ENCODE measurements at places on chromosomes 12 and 14. TPM values are rescaled to one million over a fixed set of nuclear protein-coding genes. Genes with fewer than 3 reads are reported as not detected.

DNA sequence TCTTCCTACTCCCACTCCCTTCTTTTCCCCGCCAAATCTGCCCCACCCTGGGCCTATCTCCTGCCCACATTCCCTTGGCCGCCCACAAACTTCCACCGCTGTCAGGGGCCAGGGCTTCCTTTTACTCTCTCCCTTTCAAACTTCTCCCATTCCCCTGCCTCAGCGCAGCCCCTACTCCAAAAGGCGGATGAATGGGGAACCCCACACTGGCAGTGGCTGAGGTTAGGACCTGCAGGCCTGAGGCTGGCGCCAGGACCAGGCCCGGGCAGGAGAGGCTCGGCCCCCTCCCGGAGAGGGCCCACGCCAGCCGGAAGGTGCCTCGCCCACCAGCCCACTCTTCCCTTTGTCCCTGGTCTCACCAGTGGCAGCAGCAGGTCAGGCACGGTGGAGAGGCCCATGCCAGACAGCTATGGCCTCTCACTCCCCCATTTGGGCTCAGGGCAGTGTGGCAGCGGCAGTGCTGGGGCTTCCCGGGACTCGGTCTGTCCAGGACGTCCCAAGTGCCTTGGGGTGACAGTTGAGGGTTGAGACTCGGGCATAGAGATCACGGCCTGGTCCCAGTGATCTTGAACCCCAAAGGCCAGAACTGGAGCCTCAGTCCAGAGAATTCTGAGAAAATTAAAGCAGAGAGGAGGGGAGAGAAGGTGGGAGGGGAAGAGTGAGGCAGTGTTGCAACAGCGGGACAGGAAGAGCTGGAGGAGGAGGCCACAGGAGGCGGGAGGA, at the start of gene TNFRSF1A:
TNFRSF1A (minus strand) TSS at position 660 of the 723 bp plus-strand sequence; CDS start at position 398, 262 bp downstream.
- H3K4me1 ChIP-seq = peaks cover 37% of the 10 kb centered on the region
- peak; percentile 67 for DNase-seq
- no peaks in the 10 kb centered on the region for H3K27me3 ChIP-seq
- H3K27ac ChIP-seq = no peak within 1 kb of the TSS

- no peaks in the 10 kb centered on the region for H3K27me3 ChIP-seq
- DNase-seq = no peak
- H3K36me3 ChIP-seq = no peaks in the 10 kb centered on the region
These were observed 336.0 kb upstream of the SOX5 start for GRCh38 chr12:24285448-24285847.

- H3K27ac ChIP-seq = no peak overlapping the region
- H3K36me3 ChIP-seq = no peaks in the 10 kb centered on the region
- H3K4me3 ChIP-seq = no peak overlapping the region
These were observed 36.0 kb downstream of the TMBIM6 start for GRCh38 chr12:49777341-49777740.

DNA sequence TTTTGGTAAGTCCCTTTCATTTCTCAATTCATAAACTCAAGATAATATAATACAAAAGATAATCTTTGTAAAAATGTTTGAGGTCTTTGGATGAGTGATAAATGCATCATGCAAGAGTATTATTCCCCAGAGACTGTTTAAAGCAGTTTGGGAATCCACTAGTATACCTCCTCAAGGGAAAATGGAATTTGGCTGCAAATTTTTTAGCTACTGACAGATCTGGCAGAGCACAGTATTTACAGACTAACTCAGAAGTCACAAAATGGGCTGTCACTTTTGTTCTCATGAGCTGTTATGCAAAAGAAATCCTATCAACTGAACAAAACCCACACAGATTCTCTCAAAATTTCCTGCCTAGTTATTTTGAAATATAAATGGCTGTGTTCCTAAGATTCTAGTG, 9.9 kb downstream of the SPIC start:
- H3K36me3 ChIP-seq = no peaks in the 10 kb centered on the region
- no peak for DNase-seq
- no peak overlapping the region for H3K27ac ChIP-seq
- peaks cover 5% of the 10 kb centered on the region for H3K27me3 ChIP-seq
- H3K4me3 ChIP-seq = no peak overlapping the region

- peak overlapping the region; percentile 36 for H3K27ac ChIP-seq
- H3K4me1 ChIP-seq = peaks cover 25% of the 10 kb centered on the region
- H3K36me3 ChIP-seq = peaks cover 76% of the 10 kb centered on the region
- H3K27me3 ChIP-seq = no peaks in the 10 kb centered on the region
- peak; percentile 86 for DNase-seq
- H3K4me3 ChIP-seq = no peak overlapping the region
These were observed 42.0 kb upstream of the GPR68 start for GRCh38 chr14:91286530-91286937.

DNA sequence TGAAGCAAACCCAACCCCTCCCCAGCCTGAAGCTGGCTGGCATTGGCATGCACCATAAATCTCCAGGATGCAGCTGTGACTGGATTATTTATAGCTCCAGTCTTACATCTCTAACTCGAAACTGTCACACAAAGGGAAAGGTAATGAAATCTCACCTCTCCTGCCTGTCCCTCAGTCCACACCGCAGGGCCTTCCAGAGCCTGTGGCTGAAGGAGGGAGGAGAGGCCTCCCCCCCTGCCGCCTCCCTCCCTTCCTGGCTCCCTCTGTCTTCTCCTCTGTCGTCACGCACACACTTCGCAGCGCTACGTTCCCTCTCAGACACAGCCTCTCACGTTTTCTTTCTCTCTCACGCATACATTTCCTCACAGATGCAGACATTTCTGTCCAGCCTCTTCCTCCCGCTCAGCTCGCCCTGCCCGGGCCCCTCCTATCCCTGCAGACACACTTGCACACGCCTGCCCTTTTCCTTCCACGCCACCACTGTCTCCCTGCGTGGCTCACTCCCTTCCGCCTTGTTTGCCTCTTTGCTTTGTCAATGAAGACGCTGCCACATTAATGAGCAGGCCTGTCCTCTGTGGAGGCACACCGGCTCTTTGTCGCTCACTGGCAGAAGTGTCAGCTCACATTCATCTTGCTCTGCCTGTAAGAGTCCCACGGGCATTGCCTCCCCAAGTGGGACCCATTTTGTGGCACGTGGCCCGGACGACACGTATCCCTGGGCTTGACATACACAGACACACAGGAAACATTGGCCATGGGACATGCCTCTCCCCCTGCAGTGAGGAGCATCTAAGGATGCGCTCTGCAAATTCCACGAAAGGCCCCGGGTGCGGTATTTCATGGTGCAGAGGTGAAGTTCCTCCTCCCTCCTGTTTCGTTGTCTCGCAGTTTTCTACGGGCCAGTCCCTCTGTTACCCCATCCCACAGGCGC, 27.9 kb downstream of the IRF2BPL start:
- no peaks in the 10 kb centered on the region for H3K36me3 ChIP-seq
- H3K4me3 ChIP-seq = no peak overlapping the region
- H3K4me1 ChIP-seq = peaks cover 2% of the 10 kb centered on the region
- H3K27me3 ChIP-seq = peaks cover 5% of the 10 kb centered on the region

DNA sequence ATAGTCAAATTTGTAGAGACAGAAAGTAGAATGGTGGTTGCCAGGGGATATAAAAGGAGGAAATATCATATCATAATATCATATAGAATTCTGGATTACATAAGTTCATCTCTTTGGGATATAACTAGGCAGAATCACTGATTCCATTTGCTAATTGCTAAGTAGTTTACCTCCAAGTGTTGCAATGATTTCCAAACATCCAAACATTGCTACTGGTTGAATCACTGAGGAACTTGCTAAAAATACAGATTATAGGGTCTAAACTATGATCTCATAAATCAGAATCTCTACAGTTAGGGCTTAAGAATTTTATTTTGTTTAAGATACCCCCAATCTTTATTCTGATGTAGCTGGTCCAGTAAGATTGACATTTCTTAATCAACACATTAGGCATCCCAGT, 16.1 kb upstream of the TAS2R42 start:
- no peak overlapping the region for H3K27ac ChIP-seq
- H3K4me1 ChIP-seq = no peaks in the 10 kb centered on the region
- H3K4me3 ChIP-seq = no peak overlapping the region
- H3K36me3 ChIP-seq = no peaks in the 10 kb centered on the region

DNA sequence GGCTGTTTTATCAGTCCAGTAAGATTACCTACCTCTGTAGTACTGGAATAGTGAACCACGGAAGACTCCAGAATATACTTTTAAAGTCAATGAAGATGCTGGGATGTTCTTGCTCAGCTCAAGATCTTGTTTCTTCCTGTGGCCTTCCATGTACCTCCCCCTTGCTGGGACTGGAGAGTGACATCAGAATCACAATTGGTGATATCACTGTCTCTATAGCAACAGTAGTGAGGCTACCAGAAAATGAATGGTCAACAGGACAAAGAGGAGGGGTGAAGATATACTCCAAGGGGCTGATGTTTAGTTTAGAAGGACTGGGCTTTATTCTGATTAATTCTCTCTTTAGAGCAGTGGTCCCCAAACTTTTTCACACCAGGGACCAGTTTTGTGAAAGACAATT, 3.8 kb downstream of the AKAP3 start:
- no peak overlapping the region for H3K27ac ChIP-seq
- H3K27me3 ChIP-seq = peaks cover 9% of the 10 kb centered on the region
- H3K4me3 ChIP-seq = no peak overlapping the region
- peaks cover 19% of the 10 kb centered on the region for H3K4me1 ChIP-seq

GRCh38 chr14:72801836-72802587, 91.9 kb downstream of the DPF3 start:
- H3K27ac ChIP-seq = no peak overlapping the region
- no peaks in the 10 kb centered on the region for H3K27me3 ChIP-seq
- H3K4me3 ChIP-seq = no peak overlapping the region
- H3K4me1 ChIP-seq = peaks cover 11% of the 10 kb centered on the region
- DNase-seq = no peak

GRCh38 chr14:61559641-61560201, 135.6 kb upstream of the HIF1A start:
- peaks cover 12% of the 10 kb centered on the region for H3K36me3 ChIP-seq
- DNase-seq = no peak
- H3K27ac ChIP-seq = no peak overlapping the region
- H3K4me3 ChIP-seq = no peak overlapping the region
- H3K4me1 ChIP-seq = peaks cover 46% of the 10 kb centered on the region
- H3K27me3 ChIP-seq = no peaks in the 10 kb centered on the region

GRCh38 chr12:42468341-42468821, 121.2 kb downstream of the PRICKLE1 start:
- H3K4me1 ChIP-seq = peaks cover 20% of the 10 kb centered on the region
- H3K27me3 ChIP-seq = peaks cover 25% of the 10 kb centered on the region
- H3K4me3 ChIP-seq = peak overlapping the region; percentile 67

DNA sequence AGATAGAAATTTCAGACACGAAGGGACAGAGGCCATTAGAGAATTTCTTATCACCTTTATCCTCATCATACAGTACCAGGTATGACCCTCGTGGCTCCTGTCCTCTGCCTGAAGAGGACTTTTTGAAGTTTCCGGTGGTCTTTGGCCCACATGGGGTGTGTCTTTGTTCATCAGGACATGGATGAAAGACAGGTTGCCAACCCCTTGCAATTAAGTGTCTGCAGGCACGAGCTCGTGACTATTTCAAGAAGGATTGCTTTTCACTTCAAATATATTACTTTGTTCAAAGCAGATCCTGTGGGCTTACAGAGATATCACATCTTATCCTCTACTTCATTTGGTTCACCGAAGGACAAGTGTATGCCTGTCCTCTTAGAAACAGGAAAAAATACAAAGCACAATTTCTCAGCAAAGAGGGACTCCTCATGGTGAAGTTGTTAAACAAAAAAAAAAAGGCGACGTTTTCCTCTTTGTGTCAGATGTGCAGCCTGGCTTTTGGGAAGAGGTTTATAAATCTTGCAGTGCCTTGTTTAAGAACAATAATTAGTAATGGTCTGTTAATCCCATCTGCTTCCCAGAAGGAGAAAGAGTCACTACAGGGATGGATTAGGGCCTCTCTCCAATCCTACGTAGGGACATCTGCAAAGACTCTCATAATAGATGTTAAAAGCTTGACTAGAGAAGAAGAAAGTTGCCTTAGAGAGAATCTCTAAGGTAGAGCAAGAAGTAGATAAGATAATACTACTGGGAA, 13.5 kb upstream of the FAM234B start:
- H3K27ac ChIP-seq = no peak overlapping the region
- H3K36me3 ChIP-seq = no peaks in the 10 kb centered on the region
- H3K4me3 ChIP-seq = no peak overlapping the region
- H3K27me3 ChIP-seq = peaks cover 27% of the 10 kb centered on the region
- no peak for DNase-seq

GRCh38 chr12:95739561-95740313, 50.8 kb downstream of the NTN4 start:
- H3K4me3 ChIP-seq = no peak overlapping the region
- H3K27me3 ChIP-seq = peaks cover 14% of the 10 kb centered on the region
- H3K4me1 ChIP-seq = no peaks in the 10 kb centered on the region
- no peaks in the 10 kb centered on the region for H3K36me3 ChIP-seq
- DNase-seq = no peak

DNA sequence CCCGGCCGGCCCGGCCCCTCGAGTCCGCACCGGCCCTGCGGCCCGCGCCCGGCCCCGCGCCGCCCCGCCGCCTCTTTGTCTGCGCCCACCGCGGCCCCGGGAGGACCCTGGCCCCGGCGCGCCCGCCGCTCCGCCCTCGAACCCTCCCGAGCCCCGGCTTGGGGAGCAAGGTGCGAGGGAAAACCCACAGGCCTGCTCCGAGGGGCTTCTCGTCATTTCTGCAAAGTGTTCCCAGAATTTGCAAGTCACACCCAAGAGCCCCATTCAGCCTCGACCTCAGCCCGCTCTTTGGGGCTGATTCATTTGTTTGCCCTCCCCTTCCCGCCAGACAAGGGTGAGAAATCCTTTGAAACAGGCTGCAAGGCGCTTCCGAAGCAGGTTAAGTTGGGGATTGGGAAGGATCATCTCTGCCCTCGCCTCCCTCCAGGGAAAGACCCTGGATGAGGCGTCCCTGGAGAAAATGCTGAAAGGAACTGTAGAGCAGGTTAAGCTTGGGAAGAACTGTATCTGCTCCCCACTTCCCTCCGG, 325 bp upstream of the CLIP1 start:
- peaks cover 2% of the 10 kb centered on the region for H3K36me3 ChIP-seq
- peak overlapping the region; percentile 80 for H3K4me3 ChIP-seq
- H3K27me3 ChIP-seq = no peaks in the 10 kb centered on the region
- H3K4me1 ChIP-seq = peaks cover 36% of the 10 kb centered on the region

GRCh38 chr14:58777541-58777979, 139.8 kb downstream of the DACT1 start:
- no peak for DNase-seq
- no peaks in the 10 kb centered on the region for H3K4me1 ChIP-seq
- peaks cover 6% of the 10 kb centered on the region for H3K27me3 ChIP-seq
- H3K27ac ChIP-seq = no peak overlapping the region

- no peak for DNase-seq
- no peaks in the 10 kb centered on the region for H3K4me1 ChIP-seq
These were observed 18.0 kb upstream of the DLK1 start for GRCh38 chr14:100708425-100709288.

GRCh38 chr14:64463195-64463594, 2.1 kb upstream of the AKAP5 start:
- H3K27ac ChIP-seq = no peak overlapping the region
- peaks cover 29% of the 10 kb centered on the region for H3K36me3 ChIP-seq
- H3K4me1 ChIP-seq = peaks cover 52% of the 10 kb centered on the region
- DNase-seq = no peak
- no peaks in the 10 kb centered on the region for H3K27me3 ChIP-seq

GRCh38 chr14:75022655-75023054, 19.9 kb downstream of the EIF2B2 start:
- no peak for DNase-seq
- H3K4me3 ChIP-seq = no peak overlapping the region
- H3K4me1 ChIP-seq = no peaks in the 10 kb centered on the region
- H3K27ac ChIP-seq = no peak overlapping the region
- H3K27me3 ChIP-seq = no peaks in the 10 kb centered on the region

RPGRIP1 gene
- total RNA-seq = not detected

CD163 gene
- not detected for total RNA-seq

RNASE3 gene
- not detected for total RNA-seq

CLEC2D gene
- 385 TPM for total RNA-seq

KRT85 gene
- total RNA-seq = not detected

SLC8B1 gene
- total RNA-seq = 18.5 TPM

CLBA1 gene
- 0.67 TPM for total RNA-seq

SLCO1B1 gene
- total RNA-seq = not detected

BORCS5 gene
- total RNA-seq = 38.3 TPM

TMPRSS12 gene
- total RNA-seq = not detected

CMTM5 gene
- total RNA-seq = not detected

TAS2R19 gene
- 1.8 TPM for total RNA-seq

Data from activated CD8-positive, alpha-beta memory T cell treated with anti-CD3 and anti-CD28 coated beads, Interleukin-2, amount 10 ng/mL, durations not matched to agents 7 days and 5 days (primary cell).